Activated T-helper 9 cell treated with anti-CD3 and anti-CD28 coated beads, Interleukin-2, amount 50 U/mL, for 16 hours (primary cell): ENCODE measurements at places on chromosomes 3 and 15.

- no peak for DNase-seq
Observed at GRCh38 chr3:37475435-37475834, 301.1 kb upstream of the LRRFIP2 start.

- DNase-seq, result no peak
Observed at GRCh38 chr3:84905556-84905920, 53.3 kb upstream of the CADM2 start.

- DNase-seq, result no peak
Observed at GRCh38 chr15:39052323-39052705, 487.7 kb upstream of the RASGRP1 start.

GRCh38 chr3:175267561-175267960 is 408.4 kb downstream of the NAALADL2 start:
- DNase-seq, result no peak
